ENCODE measurements at places on chromosomes 2 and 18.

DNA sequence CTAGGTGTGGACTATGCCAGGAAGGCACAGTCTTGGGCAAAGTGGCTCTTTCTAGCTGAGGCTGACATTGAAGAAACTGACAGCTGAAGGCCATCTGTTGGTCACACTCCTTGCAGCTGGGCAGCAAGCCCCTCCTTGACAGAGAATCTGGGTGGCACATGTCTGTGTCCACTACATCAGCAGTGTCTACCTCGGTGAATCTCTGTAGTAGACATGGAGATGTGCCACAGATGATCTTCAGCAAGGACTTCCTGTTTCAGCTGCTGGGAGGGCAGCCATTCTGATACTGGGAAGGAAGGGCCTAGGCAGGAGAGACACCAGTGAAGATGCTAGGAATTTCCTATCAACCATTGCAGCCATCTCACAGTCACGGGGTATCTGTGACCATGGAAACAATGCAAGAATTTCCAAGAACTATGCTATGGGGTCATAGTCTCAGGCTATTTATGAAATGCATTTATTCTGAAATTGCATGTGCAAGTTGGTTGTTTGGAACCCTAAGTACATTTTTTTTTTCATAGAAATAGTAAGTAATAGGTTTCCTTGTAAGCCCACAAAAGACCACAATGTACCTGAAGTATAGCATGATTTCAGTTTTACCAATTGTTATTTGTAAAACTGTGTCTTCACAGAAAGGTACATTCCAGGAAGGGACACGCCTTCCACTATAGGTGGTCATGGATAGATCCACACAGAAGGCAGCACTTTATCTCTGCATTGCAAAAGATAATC lies 63.8 kb upstream of the DARS1 start:
- DNase-seq, result no peak

GRCh38 chr2:132681766-132682165 lies 11.8 kb upstream of the LYPD1 start:
- DNase-seq, result no peak

GRCh38 chr2:237026981-237027711 lies 58.5 kb upstream of the COPS8 start:
- DNase-seq, result peak; percentile 60

- no peak for DNase-seq
Measured at GRCh38 chr18:48355276-48356115, 53.7 kb downstream of the ZBTB7C start.

- peak; percentile 98 for DNase-seq
Measured at GRCh38 chr2:222483513-222484039, 59.2 kb downstream of the SGPP2 start.

DNA sequence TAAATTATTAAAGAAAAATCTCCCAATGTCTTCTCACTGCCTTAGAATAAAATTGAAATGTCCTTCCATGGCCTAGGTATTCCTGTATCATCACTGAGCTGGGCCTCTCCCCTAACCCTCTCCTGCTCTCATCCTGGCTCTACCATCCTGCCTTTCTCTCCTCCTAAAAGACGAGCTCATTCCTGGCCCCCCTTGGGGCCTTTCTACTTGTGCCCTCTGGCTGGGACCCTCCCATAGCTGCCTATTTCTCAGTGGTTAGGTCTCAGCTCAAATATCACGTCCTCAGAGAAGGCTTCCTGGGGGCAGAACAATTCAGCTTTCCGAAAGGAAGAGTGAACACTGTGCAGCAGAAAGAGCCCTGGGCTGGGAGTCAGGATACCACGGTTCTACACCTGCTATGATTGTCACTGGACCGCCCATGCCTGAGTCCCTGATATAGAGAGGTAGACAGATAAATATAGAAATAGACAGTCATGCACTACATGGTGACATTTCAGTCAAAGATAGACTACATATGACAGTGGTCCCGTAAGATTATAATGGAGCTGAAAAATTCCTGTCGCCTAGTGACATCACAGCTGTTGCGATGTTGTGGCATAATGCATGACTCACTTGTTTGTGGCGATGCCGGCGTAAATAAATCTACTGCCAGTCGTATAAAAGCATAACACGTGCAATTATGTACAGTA lies 9.4 kb downstream of the DNPEP start:
- DNase-seq, result no peak

DNA sequence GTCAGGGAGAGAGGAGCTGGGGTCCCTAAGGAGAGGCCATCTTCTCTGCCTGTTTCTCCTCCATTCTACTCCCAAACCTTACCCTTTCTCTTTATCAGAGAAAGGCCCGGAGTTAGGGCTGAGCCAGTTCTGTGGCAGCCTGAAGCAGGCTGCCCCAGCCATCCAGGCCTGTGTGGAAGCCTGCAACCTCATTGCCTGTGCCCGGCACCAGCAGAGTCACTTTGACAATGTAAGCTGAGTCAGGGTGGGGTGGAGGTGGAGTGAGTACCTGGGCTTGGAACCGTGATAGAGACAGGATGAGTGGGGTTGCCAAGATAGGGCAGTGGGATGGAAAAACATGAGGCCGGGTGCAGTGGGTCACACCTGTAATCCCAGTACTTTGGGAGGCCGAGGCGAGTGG lies 5.2 kb downstream of the CHRNG start:
- no peak for DNase-seq
